GM03348 (cell line): ENCODE measurements at places on chromosomes 2 and 18.

DNA sequence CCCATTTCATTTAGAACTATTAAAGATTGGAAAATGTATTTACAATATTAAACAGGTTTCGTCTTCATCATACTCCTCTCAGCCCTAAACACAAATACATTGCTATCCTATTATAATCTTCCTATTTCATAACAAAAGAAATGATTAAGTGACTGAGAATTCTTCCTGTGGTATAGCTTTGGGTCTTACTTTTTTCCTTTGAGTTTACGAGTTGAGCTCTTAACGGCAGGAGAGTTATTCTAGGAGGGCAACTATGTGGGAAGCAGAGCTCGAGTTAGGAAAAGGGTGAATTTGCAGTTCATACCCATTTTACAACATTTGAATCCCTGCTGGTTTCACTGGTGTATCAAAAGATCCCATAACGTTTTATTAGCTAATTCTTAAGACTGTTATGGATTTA is 105.0 kb downstream of the FIGN start:
- DNase-seq = no peak

DNA sequence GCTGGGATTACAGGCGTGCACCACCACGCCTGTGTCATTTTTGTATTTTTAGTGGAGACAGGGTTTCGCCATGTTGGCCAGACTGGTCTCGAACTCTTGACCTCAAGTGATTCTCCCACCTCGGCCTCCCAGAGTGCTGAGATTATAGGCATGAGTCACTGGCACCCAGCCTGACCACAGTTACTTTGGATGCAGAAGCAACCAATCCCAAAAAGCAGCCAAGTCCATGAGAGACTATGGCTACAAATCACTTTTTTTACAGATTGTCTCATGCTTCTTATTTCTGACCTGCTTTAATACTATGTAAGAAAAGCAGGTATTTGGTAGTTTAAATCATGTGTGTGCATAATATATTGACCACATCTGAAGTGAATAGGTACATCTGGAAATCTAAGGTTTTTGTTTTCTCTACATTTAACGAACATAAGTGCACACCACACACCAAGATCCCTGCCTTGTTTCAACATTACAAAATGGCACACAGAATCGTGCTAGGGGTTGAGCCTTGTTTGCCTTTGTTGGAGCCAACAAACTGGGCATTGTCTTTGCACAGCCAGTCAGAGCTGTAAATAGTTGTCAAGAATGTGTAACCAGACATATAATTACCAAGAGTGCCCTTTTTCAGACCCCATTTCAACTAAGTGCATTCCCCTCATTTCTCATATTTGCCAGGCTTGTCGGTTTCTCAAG is 18.3 kb upstream of the MAP4K4 start:
- DNase-seq = peak; percentile 51

- DNase-seq = peak; percentile 38
Observed at GRCh38 chr2:200397785-200398184, 91.3 kb downstream of the SPATS2L start.

GRCh38 chr2:226450141-226450540 is 349.5 kb downstream of the IRS1 start:
- no peak for DNase-seq

DNA sequence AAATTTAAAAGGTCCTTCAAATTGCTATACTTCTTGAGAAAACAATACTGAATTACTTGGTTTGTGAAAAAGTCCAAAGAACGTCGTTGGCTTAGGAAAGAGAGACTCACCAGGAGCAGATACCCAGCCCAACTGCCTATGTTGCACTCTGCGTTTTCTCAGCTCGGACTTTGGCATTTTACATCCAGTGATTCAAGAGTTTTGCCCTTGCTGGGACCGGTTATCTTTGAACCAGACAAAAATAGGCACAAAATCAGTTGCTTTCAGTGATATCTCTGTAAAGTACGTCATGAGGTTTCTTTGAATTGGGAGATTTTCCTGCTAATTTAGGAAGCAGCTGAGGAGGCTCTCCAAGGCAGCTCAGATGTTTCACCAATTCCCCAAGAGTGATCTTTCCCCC is 29.3 kb downstream of the FHOD3 start:
- no peak for DNase-seq

- no peak for DNase-seq
Observed at GRCh38 chr2:238891457-238892203, 43.7 kb downstream of the TWIST2 start.

DNA sequence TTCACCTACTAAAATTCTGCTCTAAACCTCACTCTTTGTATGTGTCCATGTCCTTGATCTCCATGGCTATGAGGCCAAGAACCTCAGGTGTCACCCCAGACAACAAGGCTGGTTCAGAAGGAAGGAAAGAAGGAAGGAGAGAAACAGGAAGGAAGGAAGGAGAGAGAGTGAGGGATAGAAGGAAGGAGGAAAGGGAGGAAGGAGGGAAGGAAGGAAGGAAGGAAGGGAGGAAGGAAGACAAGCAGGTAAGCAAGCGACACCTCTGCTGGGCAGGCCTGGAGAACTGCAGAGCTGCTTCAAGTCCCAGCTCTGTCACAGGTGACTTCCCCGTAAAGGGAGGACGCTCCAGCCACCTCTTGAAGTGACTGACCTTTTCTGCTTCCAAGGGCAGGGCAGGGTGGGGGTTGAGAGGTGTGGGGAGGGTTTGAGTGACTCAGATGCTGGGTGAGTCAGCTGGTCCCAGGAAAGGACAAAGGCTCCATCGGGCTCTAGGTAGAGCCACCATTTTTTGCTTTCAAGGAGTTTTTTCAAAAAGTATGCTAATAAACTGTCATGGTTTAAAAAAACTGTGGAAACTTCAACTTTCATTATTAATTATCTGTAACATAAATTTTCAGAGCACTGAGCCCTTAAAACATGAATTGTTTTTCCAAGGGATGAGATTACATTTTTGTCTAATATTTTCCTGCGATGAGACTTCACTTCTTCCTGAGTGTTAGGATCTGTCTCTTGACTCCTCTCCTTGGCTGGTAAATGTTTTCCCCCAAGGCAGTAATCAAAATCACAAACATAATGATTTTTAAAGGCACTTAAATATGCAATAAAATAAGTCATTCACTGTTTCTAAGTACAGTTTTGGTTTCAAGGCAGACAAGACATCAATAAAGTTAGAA is 90.1 kb upstream of the L3MBTL4 start:
- DNase-seq = no peak

DNA sequence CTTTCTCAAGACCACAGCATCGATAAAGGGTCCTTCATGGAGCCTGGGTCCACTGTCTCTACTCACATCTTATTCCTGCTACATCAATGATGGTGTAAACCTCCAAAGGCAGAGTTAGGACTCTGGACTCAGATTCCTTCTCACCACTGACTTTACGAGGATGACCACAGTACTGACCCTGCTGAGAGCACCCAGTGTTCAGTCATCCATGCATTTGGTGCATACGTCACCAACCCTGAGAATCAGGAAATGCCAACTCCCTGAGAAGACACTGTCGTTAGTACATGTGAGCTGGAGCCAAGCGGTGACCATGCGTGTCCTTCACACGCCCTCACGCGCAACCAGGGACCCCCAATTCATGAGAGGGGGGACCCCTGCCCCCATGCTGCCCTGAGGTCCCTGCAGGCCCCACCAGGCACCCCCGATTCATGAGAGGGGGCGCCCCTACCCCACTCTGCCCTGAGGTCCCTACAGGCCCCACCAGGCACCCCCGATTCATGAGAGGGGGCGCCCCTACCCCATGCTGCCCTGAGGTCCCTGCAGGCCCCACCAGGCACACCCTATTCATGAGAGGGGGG is 178.4 kb upstream of the TPO start:
- DNase-seq = no peak

DNA sequence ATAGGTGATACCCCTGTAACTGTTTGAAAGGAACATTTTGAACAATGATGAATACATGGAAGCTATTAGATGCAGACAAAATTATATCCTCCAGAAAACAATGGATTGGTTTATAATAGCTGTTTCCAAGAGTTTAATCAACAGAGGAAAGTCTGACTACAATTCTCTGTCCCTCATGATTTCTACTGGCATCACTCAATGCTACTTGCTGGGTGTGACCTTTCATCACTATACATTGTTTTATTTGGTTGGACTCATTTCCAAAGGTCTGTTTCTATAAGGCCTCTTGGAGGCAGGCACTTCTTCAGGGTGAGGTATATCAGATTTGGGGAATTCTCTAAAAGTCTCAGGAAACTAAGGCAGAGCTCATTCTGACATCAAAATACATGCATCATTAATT is 636.1 kb upstream of the SLC8A1 start:
- DNase-seq = no peak

DNA sequence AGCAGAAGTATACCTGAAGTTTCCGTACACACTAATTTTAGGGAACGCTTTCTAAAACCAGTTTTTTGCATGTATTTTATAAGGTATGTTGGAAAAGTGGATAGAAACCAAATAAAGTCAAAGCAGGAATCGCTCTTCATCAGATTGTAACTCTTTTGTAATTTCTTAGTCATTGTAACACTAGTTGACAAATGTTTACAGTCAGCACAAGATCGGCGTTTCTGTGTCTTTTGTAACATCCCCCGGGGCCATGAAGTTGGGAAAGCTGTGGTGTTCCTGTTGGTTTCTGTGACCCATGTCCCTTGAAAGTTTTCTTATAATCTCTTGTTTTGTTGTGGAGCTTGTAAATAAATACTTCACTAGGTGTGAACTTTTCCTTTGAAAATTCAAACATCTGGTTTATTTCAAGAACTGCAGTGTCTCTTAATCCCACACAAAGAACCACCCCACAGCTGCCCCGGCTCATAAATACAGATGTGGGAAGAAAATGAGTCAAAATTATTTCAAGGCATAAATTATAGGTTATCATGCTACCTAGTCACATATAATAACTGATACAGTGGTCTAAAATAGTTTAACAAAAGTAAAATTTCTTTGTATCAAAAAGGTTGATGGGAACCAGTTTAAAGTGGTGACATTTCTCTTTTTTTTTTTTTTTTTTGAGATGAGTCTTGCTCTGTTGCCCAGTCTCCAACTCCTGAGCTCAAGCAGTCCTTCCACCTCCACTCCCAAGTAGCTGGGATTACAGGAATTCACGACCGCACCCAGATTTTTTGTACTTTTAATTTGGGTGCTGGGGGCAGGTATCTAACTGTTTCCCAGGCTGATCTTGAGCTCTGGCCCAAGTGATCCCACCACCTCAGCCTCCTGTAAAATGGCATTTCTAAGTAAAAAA is 751 bp upstream of the NMI start:
- peak; percentile 59 for DNase-seq

- no peak for DNase-seq
Observed at GRCh38 chr2:155975734-155976133, 356.8 kb downstream of the NR4A2 start.

DNA sequence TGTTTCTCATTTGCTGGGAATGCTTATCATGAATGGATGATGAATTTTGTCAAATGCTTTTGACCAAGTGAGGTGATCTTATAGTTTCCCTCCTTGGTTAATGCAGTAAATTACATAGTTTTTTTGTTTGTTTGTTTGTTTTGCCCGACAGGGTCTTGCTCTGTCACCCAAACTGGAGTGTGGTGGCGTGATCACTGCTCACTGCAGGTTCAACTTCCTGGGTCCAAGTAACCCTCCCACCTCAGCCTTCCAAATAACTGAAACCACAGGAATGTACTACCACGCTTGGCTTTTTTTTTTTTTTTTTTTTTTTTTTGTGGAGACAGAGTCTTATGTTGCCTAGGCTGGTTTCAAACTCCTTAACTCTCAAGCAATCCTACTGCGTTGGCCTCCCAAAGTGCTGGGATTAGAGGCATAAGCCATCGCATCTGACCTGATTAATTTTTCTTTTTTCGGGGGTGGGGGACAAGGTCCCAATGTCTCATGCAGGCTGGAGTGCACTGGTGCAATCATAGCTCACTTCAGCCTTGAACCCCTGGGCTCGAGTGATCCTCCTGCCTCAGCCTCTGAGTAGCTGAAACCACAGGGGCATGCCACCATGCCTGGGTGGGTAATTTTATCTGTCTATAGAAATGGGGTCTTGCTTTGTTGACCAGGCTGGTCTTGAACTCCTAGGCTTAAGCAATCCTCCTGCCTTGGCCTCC is 48.6 kb downstream of the SMAD2 start:
- DNase-seq = peak; percentile 12

GRCh38 chr2:98093611-98094010 is 6.6 kb downstream of the VWA3B start:
- no peak for DNase-seq

DNA sequence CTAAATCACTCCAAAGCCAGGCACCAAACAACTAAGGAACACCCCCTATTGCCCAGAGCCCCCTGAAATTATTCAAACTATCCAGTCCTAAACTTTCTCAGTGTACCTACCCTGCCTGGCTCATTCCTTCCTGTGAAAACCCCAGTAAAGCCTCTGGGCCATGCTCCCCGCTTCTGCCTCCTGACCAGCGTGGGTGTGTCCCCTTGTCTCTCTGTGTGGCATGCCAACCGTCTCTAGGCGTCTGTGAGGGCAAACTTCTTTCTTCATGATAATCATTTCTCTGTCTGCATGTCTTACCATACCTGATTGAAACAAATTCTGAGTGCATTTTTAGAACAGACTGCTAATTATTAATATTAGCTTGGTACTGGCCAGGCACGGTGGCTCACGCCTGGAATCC is 109.0 kb upstream of the MSH2 start:
- DNase-seq = no peak

DNA sequence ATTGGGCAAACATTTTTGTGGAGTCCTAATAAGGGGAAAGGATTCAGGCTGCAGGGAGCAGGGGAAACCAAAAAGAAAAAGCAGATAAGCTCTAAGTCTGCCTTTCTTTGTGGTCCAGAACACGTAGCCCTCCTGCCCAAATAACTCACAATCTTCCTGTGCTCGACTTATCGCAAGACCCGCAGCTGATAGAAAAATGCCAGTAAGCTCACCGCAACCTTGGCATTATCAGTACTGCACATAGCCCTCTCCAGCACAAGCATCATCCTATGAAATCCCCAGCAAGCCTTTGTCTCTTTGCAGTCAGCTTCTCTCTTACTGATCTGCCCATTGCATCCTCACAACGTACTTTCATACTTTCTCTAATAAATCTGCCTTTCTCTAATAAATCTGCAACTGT is 202.4 kb upstream of the HNRNPA3 start:
- DNase-seq = no peak

GRCh38 chr18:44792456-44793061 is 111.9 kb downstream of the SETBP1 start:
- DNase-seq = peak; percentile 40

- DNase-seq = no peak
Observed at GRCh38 chr2:158818511-158818910, 23.4 kb downstream of the DAPL1 start.

GRCh38 chr2:60741576-60741975 is 14.5 kb upstream of the PAPOLG start:
- DNase-seq = no peak

GRCh38 chr18:78875016-78875777 is 104.4 kb upstream of the SALL3 start:
- DNase-seq = no peak

DNA sequence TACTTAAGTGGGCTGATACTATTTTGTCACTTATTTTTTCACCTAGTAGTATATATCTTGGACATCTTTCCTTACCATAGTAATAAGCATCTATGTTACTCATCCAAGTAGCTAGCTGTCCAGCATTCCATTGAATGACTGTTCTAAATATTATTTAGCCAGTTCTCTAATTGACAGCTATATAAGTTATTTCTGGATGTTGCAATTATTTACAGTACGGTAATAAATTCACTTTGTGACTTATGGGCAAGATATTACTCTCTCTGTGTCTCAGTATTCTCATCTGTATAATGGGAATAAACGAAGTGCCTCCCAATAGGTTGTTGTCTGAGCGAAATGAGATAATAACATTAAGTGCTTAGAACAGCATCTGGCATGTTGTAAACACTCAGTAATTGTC is 46.6 kb upstream of the AGAP1 start:
- DNase-seq = no peak
